ENCODE measurements at places on chromosomes 2 and 18.

DNA sequence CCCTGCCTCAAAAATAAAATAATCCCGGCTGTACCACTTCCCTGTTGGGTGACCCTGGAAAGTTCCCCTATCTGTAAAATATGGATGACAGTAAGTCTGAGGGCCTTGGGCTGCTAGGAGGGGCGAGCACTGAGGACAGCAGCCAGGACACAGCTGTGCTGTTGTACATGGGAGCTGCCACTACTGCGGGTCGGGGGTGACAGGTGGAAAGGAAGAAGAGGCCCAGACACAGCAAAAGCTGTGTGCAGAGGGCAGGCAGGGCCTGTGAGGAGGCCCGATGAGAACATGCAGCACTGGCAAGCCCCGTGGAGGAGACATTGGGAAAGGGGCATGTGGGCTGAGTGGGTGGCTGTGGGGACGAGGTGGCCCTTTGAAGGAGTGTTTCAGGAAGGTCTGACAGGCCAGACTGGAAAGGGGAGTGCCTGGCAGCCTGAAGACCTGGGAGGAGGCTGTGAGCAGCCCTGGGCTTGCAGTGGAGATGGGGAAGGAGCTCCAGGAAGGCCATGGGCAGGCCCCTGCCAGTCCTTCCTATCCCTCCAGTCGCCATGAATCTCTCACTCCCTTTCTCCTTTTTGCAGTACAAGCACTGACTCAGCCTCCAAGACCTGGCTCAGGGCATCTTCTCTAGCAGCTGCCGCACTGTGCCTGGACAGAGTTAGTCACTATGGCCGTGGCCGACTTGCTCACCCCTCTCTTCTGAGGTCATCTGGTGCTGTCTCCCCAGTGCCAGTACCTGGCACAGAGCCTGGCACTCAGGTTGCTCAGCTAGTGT lies 28.9 kb upstream of the SEMA4C start:
- DNase-seq: no peak

DNA sequence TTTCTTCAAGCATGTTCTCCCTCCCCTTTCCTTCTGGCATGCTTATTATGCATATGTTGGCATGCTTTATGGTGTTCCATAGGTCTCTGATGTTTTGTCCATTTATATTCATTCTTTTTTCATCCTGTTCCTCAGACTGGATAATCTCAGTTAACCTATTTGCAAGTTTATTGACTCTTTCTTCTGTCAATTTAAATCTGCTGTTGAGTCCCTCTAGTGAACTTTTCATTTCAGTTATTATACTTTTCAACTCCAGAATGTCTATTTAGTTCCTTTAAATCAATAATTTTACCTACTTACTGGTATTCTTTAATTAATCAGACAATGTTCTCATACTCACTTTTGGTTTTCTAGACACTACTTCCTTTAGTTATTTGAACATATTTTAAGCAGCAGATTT lies 101.2 kb downstream of the GALNT14 start:
- no peak for DNase-seq

GRCh38 chr2:210198326-210198725 lies 26.9 kb downstream of the ACADL start:
- no peak for DNase-seq

GRCh38 chr2:62486439-62486765 lies 19.6 kb downstream of the TMEM17 start:
- no peak for DNase-seq

DNA sequence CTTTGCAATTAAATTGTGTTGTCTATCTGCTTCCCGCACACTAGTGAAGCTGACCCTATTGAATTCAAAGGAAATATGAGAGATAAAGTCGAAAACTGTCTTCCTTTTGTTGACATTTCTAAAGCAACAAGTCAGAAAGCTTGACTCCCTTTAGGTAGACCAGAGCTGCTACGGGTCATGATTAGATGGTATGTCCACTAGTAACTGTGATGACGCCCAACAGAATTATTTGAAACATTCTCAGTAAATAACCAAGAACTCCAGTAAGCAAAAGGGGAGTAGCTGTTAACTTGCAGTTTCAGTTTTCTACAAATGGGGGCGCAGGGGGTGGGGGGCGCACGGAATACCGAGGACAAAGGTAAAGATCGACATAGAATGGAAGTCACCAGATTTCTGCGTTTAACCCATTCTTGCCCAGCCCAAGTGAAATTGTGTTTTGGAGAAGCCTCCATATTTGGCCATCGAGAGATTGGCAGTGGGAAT lies 56.4 kb downstream of the CRIM1 start:
- DNase-seq: no peak

- no peak for DNase-seq
Measured at GRCh38 chr2:119436993-119437772, 5.5 kb downstream of the TMEM37 start.

DNA sequence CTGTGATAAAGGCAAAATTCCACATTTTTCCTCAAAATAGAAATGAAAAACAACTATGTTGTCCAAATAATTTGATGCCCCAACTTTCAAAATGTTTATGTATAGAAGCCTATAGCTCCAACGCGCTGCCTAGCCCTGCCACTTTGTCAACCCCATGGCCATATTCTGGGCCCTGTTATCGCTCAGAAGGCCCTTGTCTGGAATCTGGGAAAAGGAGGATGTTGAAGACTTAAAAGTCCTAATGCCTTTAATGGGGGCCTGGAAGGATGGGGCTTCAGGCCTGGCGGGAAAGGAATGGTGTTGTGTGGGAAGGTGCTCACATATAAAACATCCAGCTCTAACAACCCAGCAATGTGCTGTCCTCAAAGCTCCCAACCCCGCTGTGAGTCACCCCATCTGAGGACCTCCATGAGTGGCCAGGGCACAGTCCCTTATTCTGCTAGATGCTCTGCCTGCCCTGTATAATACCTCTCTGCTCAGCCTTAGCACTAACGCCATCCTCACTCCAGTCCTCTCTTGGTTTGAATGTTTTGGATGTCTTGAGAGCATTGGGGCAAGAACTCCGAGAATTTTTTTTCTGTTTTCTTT lies 86.0 kb downstream of the ACSL3 start:
- no peak for DNase-seq

- DNase-seq: no peak
Measured at GRCh38 chr18:79643054-79643984, 36.3 kb upstream of the CTDP1 start.

- no peak for DNase-seq
Measured at GRCh38 chr2:72111061-72111460, 36.6 kb downstream of the CYP26B1 start.

DNA sequence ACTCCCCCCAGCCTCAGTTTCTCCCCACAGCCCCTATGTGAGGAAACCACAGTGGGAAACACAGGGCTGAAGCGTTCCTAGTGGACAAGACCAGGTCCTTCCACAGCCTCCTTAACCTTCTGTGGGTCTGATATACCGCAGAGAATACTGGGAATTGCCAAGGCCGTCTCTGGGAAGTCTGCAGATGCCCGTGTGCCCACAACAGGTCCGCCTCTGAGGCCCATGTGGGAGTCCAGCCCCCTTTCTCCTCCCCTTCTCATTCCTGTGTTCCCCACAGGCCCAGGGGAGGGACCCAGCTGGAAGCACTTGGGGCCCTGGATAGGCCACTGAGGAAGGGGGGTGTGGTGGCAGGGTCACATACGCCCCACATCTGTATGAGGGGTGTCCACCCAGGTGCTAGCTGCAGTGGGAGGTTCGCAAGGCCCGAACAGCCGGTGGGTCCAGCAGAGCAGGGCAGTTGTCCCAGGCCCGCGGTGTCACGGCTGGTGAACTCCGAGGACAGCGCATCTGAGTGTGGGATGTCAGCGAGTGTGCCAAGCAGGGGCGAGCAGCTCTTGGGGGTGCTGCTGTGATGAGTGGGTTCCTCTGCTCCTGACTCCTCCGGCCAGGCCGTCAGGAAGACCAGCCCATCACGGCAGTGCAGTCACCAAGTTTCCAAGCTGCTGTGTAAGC lies 2.4 kb upstream of the KCNIP3 start:
- DNase-seq: no peak

DNA sequence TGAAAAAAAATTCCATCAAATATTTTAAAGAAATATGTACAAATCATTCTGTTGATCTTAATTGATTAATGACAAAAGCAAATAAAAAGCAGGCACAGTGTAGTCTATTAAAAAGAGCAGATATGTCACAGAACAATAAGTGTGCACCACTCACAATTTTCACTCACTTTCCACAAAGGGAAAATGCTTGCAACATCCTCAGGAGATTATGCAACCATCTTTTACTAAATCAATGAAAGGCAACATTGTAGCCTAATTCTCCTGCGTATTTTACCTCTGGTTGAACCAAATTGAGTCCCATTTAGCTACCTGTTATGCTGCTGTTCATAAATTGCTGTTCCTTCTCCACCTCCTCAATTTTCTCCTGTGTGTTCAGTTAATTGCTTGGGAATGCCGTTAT lies 1346.8 kb upstream of the PIK3C3 start:
- no peak for DNase-seq

- peak; percentile 62 for DNase-seq
Measured at GRCh38 chr2:28398101-28398834, 5.6 kb downstream of the FOSL2 start.

DNA sequence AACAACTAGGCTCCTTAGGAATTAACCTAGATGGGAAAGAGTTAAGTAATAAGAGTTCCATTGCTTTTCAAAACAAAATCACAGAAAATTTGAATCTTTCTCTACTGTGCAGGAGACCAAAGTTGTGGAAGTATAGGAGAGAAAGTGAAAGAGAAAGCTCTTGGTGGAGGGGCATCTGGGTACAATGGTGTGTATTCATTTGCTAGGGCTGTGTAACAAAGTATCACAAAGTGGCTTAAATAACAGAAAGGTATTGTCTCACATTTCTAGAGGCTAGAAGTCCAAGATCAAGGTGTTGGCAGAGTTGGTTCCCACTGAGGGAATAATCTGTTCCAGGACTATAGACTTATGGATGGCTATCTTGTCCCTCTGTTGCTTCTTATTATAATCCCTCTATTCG lies 50.5 kb upstream of the GORASP2 start:
- DNase-seq: peak; percentile 23

DNA sequence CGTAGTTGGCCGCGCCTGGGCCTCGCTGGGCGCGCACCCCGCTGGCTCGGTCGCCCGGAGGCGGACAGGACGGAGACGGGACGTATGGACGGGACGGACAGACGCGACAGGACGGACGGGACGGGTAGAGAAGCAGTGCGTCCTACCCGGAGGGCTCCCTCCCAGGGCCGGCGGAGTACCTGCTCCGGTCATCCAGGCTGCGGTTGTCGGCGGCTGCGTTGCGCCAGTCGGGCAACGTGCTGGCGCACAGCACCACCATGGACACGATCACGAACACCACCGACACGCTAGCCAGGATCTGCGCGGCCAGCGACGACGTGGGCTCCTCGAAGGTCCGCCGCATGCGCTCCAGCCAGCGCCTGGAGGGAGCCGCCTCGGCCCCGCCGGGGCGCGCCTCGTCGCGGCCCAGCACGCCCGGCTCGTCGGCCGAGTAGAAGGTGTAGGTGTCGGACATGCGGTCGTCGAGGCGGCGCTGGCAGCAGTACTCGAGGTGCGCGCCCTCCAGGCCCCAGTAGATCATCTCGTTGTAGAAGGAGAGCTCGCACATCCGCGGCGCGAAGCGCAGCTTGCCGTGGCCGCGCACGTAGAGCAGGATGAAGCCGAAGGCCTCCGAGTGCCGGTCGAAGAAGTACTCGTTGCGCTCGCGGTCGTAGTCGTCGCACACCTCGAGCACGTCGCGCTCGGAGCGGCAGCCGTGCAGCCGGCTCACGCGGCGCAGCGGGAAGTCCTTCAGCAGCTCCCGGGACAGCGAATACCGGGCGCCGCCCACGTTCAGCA lies 903 bp downstream of the KCNG3 start:
- no peak for DNase-seq

DNA sequence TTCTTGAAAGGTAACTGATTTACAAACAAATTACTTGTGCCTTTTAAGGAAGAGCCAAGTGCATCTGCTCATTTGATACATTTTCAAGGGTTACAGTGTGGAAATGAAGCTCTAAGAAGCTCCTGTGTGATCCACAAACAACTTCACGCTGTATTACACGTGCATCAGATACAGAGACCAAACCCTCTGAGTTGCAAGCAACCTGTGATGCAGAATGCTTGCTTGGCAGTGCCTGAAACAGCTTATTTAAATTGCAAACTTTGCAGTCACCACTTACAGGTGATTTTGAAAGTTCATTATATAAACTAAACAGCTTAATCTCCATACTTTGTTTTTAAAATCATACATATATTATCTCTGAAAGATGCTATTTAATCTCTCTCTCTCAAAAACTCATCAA lies 50.1 kb downstream of the ZEB2 start:
- no peak for DNase-seq

DNA sequence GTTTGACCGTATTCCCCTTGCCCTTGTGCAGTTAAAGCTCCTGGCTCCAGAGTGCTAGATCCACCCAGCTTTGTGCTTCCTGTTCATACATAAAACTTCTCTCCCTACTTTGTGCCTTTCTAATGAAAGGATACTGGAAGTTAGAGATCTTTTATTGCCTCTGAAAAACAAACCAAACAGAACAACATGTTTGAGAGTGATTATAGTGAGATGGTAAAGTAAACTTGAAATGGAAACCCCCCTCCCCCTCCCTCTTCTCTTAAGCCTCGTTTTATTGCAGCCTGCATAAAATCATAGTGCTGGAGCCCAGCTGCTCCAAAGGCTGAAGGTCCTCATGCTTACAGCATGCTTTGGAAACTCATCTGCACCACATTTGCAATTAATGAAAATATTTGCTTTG lies 125.1 kb downstream of the TANC1 start:
- DNase-seq: peak; percentile 58

- DNase-seq: no peak
Measured at GRCh38 chr2:101692041-101692440, 5.5 kb upstream of the MAP4K4 start.

DNA sequence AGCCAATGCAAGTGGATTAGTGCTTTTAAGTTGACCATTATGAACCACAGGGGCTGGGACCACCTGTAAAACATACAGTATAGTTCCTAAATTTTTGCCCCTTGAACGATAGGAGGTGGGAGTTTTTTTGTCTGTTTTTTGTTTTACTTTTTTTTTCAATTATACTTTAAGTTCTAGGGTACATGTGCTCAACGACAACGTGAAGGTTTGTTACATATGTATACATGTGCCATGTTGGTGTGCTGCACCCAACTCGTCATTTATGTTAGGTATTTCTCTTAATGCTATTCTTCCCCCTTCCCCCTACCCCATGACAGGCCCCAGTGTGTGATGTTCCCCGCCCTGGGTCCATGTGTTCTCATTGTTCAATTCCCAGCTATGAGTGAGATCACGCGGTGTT lies 1797.9 kb upstream of the PIK3C3 start:
- no peak for DNase-seq

GRCh38 chr2:120669121-120669952 lies 66.3 kb upstream of the GLI2 start:
- peak; percentile 80 for DNase-seq

GRCh38 chr2:181105562-181105961 lies 125.2 kb downstream of the UBE2E3 start:
- DNase-seq: no peak

DNA sequence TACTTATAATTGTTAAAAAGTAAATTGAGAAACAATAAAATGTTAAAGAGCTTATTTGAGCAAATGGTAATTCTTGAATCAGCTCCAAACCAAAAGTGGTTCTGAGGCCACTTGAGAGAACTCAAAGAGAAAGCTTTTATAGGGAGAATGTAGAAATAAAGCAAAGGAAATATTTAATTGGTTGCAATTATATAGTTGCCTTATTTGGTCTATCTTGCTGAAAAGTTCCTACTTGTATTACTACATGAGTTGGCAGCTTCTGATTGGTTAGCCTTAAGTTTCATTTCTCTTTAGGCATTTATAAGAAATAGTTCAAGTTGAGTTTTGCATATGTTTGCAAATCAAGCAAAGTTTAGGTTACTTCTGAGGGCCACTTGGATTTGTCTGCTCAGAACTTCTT lies 38.1 kb downstream of the SCN2A start:
- no peak for DNase-seq
